ENCODE measurements at places on chromosomes 2 and 18.
A peak's percentile ranks its signal among the peaks of the same experiment; 100 is the strongest.

GRCh38 chr2:171630089-171630770 lies 57.0 kb upstream of the DYNC1I2 start:
- no peak for DNase-seq

DNA sequence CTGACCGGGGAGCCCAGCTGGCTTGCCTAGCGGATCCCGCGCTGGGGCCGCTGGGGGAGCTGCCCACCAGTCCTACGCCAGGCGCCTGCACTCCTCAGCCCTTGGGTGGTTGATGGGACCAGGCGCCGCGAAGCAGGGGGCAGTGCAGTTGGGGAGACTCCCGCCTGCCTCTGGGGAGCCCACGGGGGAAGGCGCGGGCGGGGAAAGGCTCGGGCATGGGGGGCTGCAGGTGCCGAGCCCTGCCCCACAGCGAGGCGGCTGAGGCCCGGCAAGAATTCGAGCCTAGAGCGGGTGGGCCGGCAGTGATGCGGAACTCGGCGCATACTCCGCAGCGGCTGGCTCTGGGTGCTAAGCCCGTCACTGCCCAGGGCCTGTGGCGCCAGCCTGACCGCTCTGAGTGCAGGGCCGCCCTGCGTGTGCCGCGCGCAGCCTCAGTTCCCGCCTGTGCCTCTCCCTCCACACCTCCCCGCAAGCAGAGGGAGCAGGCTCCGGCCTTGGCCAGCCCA lies 249.1 kb upstream of the TEKT4 start:
- DNase-seq, result no peak

GRCh38 chr2:17646081-17646554 lies 105.6 kb downstream of the VSNL1 start:
- DNase-seq, result peak; percentile 70

DNA sequence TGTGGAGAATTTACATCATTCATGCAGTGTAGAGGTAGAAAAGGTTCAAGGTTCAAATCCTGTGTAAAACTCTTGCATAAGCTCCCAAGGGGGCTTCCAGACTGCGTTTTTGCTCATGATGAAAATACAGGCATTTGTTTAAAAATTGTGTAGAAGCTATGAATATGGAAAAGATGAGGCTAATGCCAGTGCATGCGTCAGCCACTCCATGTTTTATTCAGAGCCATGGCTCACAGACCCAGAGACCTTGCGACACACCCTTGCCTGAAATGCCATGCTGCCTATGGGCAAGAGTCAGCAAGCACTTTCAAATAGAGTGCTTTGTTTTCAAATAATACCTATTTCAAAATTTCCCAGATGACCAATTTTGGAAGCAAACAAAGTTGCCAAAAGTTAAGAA lies 262.3 kb downstream of the TRIB2 start:
- DNase-seq, result no peak

DNA sequence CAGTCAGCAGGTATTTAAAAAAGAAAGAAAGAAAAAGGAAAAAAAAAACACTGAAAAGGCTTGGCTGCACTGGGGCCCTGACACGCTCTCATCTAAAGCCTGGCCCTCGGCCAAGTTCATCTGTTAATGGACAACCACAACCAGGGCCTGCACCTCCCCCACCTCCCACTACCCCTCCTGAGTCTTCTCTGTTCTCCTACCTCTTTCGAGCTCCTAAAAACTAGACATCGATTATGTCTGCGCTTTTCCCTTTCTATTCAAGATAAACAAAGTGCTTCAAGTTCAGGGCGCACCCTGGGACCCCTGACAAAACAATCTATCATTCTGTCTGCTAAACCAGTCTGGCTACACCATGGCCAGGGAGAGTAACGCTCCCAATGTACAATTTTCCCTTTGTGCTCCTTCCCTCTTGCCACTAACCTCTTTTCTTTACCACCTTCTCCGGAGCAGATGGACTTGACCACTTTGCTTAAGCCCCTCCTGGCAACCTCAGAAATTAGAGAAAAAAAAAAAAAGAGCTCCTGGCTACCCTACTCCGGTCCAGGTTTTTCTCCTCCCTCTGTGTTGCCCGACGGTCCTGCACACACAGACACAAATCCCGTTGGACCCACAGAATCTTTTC lies 22.7 kb downstream of the BCL11A start:
- DNase-seq, result peak; percentile 80

- no peak for DNase-seq
Measured at GRCh38 chr2:236916181-236916580, 169.5 kb upstream of the COPS8 start.

DNA sequence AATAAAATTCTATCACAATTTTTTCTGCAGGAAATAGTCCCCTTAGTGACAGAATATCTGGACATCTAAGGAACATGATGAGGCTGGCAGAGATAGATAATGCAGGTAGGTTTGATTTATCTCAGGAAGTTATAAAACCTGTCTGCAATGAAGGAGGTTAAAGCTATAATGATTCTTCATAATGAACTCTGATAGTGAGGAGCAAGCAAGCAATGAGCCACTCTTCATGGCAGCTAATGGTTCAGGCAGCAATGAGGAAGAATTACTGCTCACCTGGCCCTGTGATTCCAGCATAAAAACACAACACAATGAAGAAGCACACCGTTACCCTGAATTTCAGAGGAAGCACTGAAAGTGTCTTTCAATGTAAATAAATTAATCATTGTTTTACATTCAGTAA lies 599.6 kb upstream of the PKDCC start:
- no peak for DNase-seq

- no peak for DNase-seq
Measured at GRCh38 chr2:157087373-157088002, 170.0 kb upstream of the GALNT5 start.

DNA sequence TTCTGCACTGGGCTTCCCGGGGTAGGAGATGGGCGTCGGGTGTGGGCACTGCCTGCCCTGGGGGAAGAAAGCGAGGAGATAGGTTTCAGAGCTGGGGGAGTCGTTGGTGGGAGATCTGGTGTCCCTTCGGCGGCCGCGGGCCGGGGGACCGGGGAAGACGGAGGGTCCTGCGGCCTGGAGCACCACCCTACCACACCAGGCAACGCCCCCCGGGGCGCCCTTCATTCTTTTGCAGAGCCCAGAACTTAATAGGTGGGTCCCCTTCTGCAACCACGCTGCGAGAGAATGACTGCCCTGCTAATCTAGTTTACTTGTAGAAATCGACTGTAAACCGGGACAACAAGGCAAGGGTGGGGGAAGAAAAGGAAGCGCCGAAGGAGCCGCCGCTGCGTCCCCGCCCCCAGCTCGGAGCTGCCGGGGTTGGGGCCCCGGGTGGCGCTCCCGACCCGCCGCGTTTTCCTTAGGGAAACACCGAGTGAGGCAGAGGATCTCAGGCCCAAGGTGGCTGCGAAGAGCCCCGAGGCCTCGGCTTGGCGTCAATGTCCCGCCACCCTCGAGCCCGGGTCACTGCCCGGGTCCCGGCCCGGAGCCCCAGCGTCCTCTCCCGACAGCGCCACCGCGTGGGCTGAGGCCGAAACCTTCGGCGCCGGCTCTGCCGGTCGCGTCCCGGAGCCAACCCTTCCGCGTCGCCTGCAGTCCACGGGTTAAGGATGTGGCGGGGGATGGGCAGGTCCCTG lies 5.4 kb upstream of the SATB2 start:
- peak; percentile 66 for DNase-seq

- DNase-seq, result no peak
Measured at GRCh38 chr18:30439174-30439573, 603.4 kb downstream of the DSC3 start.

DNA sequence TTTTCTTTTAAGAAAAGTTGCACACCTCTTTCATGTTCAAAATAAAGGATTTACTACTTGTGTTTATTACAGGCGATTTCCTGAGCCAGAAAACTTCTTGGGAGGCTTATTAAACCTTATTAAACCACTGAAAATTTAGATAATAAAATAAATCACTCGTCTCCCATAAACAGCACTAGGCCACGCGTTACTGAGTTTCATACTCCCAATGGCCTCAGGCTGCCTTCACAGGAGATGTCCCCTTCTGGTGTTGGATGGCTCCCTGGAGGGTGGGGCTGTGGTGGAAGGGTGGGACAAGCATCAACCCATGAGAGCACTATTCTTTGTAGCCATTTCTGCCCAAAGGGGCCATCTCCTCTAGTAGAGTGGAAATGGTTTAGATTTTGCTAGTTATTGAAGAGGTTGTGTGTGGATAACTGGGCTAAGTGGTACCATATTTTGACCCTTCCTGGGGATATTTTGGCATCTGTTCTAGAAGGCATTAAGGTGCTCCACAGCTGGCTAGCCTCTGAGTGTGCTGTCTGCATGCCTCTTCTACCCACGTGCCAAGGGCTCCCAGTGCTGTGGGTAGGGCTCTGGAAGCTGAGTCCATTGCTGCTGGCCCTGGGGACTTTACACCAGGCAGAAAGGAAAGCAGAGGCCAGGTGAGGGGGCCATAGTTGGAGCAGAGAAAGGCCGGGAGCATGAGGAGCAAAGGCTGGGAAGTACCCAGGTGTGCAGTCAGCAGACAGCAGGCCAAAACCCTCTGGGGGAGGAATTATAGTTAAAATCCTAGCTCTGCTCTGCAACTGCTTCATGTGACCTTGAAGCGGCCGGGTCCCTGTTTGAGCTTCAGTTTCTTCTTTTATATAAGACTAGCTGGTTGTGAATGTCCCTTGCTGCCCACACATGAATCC lies 121.7 kb upstream of the SMAD2 start:
- no peak for DNase-seq

- DNase-seq, result no peak
Measured at GRCh38 chr2:220148471-220149248, 521.2 kb downstream of the SLC4A3 start.

DNA sequence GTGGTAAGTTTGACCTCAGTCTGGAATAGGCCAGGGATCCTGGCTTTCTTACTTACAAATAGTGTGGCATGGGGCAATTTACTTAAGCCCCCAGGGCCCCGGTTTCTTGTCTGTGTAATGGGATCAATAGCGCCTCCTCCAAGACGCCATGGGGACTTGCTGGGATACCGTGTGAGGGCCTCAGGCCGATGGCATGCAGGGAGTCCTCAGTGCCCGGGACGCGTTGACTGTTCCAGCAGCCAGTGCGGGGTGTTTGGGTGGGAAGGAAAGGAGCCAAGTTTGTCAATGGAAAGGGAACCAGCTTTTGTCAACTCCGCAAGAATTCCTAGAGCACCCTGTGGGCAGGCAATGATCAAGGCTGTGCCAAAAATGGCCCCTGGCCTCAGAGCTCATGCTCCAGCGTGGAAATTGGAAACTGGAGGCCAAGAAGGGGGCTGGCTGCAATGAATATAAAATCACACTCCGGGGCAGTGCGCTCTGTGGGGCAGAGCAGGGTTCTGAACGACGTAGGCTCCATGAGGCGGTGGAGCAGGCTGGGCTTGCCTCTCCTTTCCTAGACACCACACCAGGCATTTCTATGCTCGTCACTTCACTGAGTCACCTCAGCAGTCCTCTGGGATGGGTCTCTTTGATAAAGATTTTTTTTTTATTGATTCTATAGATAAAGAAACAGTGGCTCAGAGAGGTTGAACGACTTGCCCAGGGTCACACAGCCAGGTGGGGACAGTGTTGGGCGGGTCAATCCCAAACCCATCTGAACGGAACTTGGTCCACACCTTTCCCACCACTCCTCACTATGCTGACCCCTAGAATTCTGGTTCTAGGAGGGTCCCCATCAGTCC lies 56.7 kb upstream of the ASAP2 start:
- DNase-seq, result no peak

DNA sequence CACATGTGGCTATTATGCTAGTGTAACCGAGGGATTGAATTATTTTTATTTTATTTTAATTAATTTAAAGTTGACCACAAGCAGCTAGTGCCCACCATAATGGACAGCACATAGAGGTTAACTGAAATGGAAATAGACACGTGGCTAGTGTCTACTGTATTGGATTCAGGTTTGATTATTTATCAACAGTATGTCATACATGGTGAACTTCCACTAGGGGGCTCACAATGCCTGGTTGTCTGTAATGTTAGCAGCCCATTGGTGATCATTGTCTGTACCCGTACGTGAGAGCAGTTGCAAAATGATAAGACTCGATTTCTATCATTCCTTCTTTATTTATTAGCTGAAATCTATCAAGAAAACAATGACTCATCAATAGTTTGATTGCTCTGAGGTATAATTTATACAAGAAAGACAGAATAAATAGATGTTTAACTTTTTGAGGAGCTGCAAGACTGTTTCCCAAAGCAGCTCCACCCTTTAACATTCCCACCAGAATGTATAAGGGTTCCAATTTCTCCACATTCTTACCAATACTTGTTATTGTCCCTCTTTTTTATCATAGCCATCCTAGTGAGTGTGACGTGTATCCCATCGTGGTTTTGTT lies 76.5 kb downstream of the CYBRD1 start:
- DNase-seq, result peak; percentile 70

GRCh38 chr18:1499265-1499664 lies 594.6 kb downstream of the ADCYAP1 start:
- no peak for DNase-seq

DNA sequence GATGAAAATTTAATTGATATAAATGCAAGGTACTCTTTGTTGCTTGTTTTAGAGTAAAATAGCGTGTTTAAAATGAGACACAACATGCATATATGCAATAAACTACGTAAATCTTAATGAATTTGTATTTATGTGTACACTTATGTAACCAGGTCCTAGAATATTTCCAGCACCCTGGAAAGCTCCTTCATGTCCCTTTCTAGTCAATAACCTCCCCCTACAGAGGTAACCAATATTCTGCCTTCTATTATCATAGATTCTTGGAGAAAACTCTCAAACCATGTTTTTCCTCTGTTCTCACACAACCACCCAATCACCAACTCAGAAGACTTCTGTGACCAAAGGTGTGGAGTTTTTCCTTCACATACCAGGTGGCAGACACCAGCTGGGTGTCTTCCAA lies 79.6 kb upstream of the THUMPD2 start:
- DNase-seq, result no peak

GRCh38 chr2:227808936-227809335 lies 4.7 kb upstream of the CCL20 start:
- DNase-seq, result no peak

- no peak for DNase-seq
Measured at GRCh38 chr2:191032588-191033429, 18.8 kb upstream of the STAT1 start.

DNA sequence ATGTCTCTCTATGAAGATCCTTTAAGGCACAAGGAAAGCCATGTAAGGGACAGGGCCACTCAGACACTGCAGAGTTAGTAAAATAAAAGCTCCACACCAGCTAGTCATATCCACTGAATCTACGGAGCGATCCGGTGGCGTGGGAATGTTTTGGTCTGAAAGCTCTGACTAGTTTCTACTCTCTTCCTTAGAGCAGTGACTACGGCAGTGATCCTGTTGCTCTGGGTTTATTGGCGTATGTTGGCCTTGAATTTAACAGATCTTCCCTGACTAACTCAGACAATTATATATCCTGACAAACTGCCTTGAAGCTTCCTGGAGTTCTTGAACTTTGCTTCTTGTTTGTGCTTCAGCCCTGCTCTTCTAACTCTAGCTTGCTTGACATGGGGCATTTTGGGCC lies 115.3 kb upstream of the FZD5 start:
- DNase-seq, result no peak

GRCh38 chr2:205806143-205806905 lies 124.0 kb downstream of the NRP2 start:
- peak; percentile 35 for DNase-seq

DNA sequence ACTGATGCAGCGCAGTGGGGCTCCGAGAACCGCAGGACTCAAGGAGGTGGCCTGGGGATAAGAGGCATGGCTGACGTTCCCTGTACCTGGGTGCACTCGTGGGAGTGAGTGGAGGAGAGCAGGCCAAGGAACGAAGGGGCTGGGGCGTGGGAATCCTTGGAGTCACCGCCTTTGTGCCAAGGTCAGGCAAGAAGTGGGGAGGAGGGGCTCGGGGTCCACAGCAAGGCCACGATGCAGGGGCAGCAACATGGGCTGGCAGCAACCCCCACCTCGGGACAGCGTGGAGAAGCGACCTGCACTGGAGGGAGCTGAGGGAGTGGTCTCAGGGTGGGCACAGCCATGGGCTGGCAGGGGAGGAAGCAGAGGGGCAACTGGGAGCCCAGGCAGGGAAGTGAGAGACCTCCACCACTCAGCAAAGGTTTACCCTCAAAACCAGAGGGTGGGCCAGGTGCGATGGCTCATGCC lies 18.6 kb downstream of the ARID5A start:
- no peak for DNase-seq

Data from SW480 (cell line).